ENCODE measurements at places on chromosomes 16 and 17.
A peak's percentile ranks its signal among the peaks of the same experiment; 100 is the strongest.

GRCh38 chr16:55249361-55249760, 74.6 kb upstream of the IRX6 start:
- DNase-seq: no peak

DNA sequence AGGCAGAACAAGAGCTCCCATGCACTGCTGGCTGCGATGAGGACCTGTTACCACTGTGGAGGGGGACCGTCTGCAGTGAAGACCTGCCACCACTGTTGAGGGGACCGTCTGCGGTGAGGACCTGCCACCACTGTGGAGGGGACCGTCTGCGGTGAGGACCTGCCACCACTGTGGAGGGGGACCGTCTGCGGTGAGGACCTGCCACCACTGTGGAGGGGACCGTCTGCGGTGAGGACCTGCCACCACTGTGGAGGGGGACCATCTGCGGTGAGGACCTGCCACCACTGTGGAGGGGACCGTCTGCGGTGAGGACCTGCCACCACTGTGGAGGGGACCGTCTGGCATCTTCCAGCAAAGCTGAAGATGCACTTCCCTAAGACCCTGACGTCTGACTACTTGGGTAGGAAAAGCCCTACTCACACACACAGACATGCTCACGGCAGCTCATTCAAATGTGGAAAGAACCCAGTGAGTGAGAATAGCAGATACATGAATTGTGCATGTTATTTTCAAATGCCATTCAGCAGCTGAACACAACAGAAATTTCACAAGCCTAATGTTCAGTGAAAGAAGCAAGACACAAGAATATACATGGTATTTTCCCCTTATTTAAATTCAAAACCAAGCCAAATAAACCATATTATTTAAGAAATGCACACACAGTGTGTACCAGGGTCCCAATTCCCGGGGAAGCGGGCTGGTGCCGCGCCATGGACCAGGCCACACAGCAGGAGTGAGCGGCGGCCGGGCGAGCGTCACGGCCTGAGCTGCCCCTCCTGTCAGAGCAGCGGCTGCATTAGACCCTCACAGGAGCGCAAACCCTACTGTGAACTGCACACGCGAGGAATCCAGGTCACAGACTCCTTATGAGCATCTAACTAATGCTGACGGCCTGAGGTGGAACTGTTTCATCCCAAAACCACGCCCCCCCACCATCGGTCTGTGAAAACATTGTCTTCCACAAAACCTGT, 64.2 kb upstream of the METRNL start:
- no peak for DNase-seq

GRCh38 chr16:20253825-20254224, 73.5 kb downstream of the GP2 start:
- no peak for DNase-seq

DNA sequence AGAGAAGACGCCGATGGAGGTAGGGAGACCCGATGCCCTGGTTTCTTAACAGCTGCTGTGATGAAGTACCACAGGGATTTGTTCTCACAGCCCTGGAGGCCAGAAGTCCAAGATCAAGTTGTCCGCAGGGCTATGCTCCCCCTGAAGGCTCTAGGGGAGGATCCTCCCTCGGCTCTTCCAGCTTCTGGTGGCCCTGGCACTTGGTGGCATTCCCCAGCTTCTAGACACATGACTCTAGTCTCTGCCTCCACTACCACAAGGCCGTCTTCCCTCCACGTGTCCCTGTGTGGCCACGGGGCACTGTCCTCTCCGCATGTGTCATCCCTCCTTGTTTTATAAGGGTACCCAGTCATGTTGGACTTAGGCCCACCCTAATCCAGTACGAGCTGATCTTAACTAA, 375.2 kb downstream of the SLC39A11 start:
- DNase-seq: no peak

GRCh38 chr17:33962857-33963655, 292.0 kb upstream of the CCL2 start:
- no peak for DNase-seq

DNA sequence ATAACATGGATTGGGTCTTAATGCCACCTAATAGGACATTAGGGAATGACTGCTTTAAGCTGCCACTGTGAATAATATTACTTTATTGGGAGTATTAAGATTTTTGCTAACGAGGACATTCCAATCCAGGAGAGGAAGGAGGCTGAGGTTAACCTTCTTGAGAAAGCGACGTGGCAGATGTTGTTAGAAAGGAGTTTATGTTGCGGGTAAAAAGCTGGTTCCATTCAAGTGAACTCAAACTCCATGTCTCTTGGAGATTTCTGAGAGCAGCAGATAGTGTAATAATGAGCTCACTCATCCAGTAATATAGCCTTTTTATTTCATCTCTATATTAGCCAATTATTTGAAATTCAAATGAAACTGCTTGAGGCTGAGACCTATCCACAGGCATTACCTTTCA, 75.5 kb downstream of the KNOP1 start:
- no peak for DNase-seq

- DNase-seq: no peak
Measured at GRCh38 chr17:80047176-80047575, 10.7 kb downstream of the CCDC40 start.

- peak; percentile 19 for DNase-seq
Measured at GRCh38 chr16:15682105-15682570, 32.1 kb downstream of the NDE1 start.

GRCh38 chr17:36940313-36941264, 3.3 kb downstream of the LHX1 start:
- no peak for DNase-seq

DNA sequence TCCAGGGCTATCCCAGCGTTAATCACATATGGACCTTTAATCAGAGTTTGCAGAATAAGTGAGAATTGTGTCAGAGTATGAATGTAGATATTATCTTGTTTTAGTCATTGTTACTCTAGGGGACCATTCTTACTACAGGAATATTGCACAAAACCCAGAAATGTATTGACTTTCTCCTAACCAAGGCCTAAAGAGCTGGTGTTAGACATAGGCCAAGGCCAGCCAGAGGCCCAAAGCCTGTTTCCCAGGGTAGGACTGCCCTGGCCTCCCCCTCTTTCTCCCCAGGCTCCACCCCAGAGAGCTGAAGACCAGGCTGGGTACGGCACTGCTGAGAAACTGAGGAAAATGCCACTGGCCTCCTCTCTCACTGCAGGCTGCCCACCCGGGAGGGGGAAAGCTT, 41.9 kb upstream of the MEOX1 start:
- no peak for DNase-seq

- DNase-seq: peak; percentile 97
Measured at GRCh38 chr17:50866261-50866949, at the start of gene TOB1. TSS of gene TOB1 (minus strand) at chr17:50866354. CDS start at chr17:50864017, 2,337 bp downstream.

GRCh38 chr17:74417178-74418045, 14.5 kb upstream of the GPRC5C start:
- no peak for DNase-seq

DNA sequence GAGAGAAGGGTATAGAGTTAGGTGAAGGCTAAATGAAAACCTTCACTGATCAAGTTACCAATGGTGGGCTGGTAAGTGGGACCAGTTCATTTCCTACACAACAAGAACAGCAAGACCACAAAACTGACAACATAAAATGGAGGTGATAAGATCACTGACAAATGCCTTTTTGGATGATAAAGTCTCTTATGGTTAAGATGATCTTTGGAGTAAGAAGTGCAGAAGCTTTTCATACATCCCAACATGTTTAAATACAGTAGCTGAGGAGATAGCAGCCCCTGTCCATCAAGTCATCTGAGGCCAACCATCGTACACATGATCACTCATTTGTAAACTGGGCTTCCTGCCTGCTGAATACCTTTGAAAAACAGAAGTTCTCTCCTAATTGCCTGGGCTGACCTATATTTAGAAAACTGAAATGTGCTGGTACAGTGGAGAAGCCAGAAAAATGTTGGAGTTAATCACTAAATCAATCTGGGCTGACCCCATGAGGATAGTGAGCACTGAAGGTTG, 259.0 kb upstream of the ZFHX3 start:
- DNase-seq: no peak

GRCh38 chr16:17313085-17313611, 157.6 kb downstream of the XYLT1 start:
- DNase-seq: no peak

GRCh38 chr16:2523801-2524231, 3.6 kb downstream of the AMDHD2 start:
- DNase-seq: no peak

- DNase-seq: peak; percentile 55
Measured at GRCh38 chr16:84062734-84063640, 20.4 kb upstream of the SLC38A8 start.

- DNase-seq: no peak
Measured at GRCh38 chr17:64497565-64498035, 746 bp upstream of the POLG2 start.

Data from activated T-cell treated with anti-CD3 and anti-CD28 coated beads for 1 hour (primary cell).